ENCODE measurements at places on chromosomes 6 and 20. TPM values are rescaled to one million over a fixed set of nuclear protein-coding genes. Genes with fewer than 3 reads are reported as not detected.

CLVS2 gene
- 0.04 TPM for total RNA-seq

ANGPT4 gene
- 0.27 TPM for total RNA-seq

RIN2 gene
- 94.9 TPM for total RNA-seq

LY6G6C gene
- 0.71 TPM for total RNA-seq

HLA-DOB gene
- 1.8 TPM for total RNA-seq

MRPS10 gene
- total RNA-seq: 23.0 TPM

BMP2 gene
- 6.1 TPM for total RNA-seq

FKBP1C gene
- total RNA-seq: 0.89 TPM

UBD gene
- 4.1 TPM for total RNA-seq

ZC3H12D gene
- 1.6 TPM for total RNA-seq

TEAD3 gene
- total RNA-seq: 20.5 TPM

RAB44 gene
- total RNA-seq: 0.27 TPM

CPNE5 gene
- 6.9 TPM for total RNA-seq

TRDN gene
- 4.2 TPM for total RNA-seq

DUSP15 gene
- 49.5 TPM for total RNA-seq

C20orf204 gene
- 2.1 TPM for total RNA-seq

SLC25A27 gene
- 49.0 TPM for total RNA-seq

GATA5 gene
- 0.22 TPM for total RNA-seq

BACH2 gene
- total RNA-seq: 25.3 TPM

MYBL2 gene
- 0.40 TPM for total RNA-seq

FOXQ1 gene
- 1.7 TPM for total RNA-seq

SLC22A2 gene
- not detected for total RNA-seq

PPP1R16B gene
- total RNA-seq: 7.5 TPM

SAMD5 gene
- total RNA-seq: 4.5 TPM

NCR2 gene
- not detected for total RNA-seq

GDAP1L1 gene
- not detected for total RNA-seq

KHDC1 gene
- 2.0 TPM for total RNA-seq

PSMF1 gene
- total RNA-seq: 187 TPM

SENP6 gene
- 163 TPM for total RNA-seq

SRPK1 gene
- 33.2 TPM for total RNA-seq

CGA gene
- not detected for total RNA-seq

MAP7 gene
- total RNA-seq: 1.2 TPM

CLDN20 gene
- 2.2 TPM for total RNA-seq

FAM83B gene
- not detected for total RNA-seq

KHDRBS2 gene
- 0.31 TPM for total RNA-seq

RCAN2 gene
- total RNA-seq: 14.8 TPM

TTBK1 gene
- total RNA-seq: 0.04 TPM

C6orf89 gene
- total RNA-seq: 56.6 TPM

TPBG gene
- 15.5 TPM for total RNA-seq

UTRN gene
- 594 TPM for total RNA-seq

FOXC1 gene
- 61.8 TPM for total RNA-seq

ERVFRD-1 gene
- 0.22 TPM for total RNA-seq

MAS1 gene
- not detected for total RNA-seq

EEF1A2 gene
- total RNA-seq: 0.45 TPM

KCNK17 gene
- total RNA-seq: 2.6 TPM

RAET1L gene
- total RNA-seq: not detected

HSF2 gene
- 16.1 TPM for total RNA-seq

TOX2 gene
- total RNA-seq: 2.1 TPM

DDRGK1 gene
- 68.2 TPM for total RNA-seq

RIPPLY2 gene
- 0.80 TPM for total RNA-seq

SLC2A10 gene
- total RNA-seq: 14.7 TPM

TMC2 gene
- 0.22 TPM for total RNA-seq

MAFB gene
- total RNA-seq: 38.6 TPM

SLC17A2 gene
- total RNA-seq: not detected
